ENCODE measurements at places on chromosomes 6 and 20.
A peak's percentile ranks its signal among the peaks of the same experiment; 100 is the strongest.

DNA sequence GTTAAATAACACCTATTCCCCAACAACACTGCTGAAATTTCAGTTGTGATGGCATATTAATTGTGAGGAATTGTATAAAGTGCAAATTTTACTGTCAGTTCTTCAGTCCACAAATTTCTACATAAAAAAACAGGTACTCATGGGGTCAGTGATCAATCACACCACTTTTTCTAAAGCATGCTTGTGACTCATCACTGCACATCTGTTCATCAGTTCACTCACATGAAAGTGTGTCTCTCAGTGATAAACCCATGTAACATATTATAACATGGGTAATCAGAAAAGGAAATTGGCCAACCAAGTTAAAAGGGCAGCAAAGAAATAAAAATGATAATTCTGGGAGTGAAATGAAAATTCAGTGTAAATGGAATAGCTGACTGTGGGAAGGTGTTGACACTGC is 234.7 kb upstream of the FKBP1C start:
- no peak for DNase-seq

GRCh38 chr20:62236200-62236599 is 2.1 kb upstream of the OSBPL2 start:
- no peak for DNase-seq

DNA sequence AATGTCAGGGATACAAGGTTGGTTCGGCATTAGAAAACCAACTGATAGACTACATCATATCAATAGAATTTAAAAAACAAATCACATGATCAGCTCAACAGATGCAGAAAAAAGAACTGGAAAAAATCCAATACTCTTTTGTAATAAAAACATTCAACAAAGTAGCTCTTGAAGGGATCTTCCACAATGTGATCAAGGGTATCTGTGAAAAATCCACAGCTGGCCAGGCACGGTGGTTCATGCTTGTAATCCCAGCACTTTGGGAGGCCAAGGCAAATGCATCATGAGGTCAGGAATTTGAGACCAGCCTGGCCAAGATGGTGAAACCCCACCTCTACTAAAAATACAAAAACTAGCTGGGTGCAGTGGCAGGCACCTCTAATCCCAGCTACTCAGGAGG is 63.1 kb downstream of the ASCC3 start:
- no peak for DNase-seq

DNA sequence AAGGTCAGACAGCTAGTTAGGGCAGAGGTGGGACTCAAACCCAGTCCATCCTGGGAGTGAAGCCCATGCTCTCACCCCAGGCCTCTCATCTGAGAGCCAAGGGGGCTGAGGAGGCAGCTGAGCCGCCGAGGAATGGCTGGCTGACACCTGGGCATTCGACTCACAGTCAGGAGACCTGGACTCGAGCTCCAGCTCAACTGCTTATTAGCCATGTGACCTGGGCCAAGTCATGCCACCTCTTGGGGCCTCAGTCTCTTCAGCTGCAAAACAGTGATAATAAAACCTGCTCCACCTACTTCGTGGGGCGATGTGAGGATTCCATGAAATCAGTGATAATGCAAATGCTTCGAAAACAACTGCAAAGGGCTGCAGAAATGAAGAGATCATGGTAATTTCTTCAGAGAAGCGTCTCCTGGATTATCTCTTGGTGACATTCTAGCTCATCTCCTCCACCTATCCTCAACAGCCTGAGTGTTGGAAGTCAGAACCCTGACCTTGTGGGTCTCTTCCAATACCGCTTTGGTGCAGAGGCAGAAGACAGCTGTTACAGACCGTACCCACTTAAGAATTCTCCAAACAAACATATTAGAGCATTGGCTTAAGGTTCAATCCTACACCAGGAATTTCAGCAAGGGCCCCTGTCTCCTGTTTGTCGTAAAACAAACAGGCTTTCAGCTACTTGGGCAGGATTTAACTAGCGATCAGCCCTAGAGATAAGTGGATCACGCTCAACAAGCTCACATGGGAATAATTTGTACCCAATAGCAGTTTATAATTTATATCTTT is 60.0 kb upstream of the PIM1 start:
- DNase-seq = no peak

DNA sequence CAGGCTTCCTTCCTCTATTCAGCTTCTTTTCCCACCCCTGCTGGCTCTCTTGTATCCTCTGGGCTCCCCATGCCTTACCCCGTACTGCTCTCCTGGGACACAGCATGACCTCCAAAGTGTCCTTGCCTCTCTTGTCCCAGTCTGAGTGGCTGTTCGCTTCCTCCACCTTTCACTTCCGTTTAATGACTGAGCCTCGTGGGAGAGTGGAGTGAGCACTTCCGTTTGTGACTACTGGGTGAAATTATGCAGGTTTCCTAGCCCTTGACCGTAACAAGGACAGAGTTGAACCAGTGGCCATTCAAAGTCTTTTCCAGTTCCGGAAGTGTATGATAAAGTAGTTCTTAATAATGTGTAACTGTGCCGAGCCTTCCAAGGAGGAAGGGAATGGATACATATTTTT is 109.2 kb downstream of the ARID1B start:
- no peak for DNase-seq

- no peak for DNase-seq
These were observed 138.2 kb downstream of the UNC5CL start for GRCh38 chr6:40900791-40901190.

GRCh38 chr6:166514196-166514595 is 72.3 kb downstream of the RAMACL start:
- no peak for DNase-seq

- DNase-seq = no peak
These were observed 4.4 kb downstream of the FOXA2 start for GRCh38 chr20:22579711-22580697.

- DNase-seq = no peak
These were observed 10.6 kb downstream of the TEAD3 start for GRCh38 chr6:35486005-35486925.

- no peak for DNase-seq
These were observed 18.5 kb upstream of the IRF4 start for GRCh38 chr6:373031-373430.

DNA sequence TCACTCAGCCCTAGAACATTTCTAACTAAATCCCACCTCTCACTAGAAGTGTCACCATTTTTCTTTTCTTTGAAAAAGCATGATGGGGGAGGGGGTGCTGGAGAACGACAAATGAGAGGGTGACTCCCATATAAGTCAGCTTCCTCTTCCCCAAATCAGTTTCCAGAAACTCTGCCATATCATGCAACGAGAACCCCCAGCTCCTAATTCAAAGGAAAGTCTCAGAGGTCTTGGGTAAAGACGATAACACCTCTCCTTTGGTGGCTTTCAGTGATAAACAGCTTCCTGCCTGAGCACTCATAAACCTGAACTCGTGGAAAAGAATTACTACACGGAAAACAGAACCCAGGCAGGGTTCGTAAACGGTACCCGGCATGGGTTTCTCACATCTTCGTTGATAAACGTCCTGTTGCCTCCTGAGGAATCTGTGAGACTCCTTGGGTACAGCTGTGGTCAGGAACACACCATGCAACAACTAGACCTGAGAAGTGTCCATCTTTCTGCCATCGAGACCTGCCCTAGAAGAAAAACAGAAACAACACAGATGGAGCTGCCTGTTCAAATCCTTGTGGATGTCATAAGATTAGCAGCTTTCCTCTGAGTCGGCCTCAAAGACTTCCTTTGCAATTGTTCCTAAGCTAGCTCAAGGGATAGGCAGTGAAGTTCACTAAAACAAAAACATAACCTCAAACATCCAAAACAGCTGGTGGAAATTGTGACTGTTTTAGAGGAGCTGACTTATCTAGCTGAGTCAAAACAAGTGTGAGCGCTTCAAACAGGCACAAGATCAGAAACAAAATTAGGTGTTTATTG is 185.8 kb upstream of the PRDM1 start:
- DNase-seq = peak; percentile 79

DNA sequence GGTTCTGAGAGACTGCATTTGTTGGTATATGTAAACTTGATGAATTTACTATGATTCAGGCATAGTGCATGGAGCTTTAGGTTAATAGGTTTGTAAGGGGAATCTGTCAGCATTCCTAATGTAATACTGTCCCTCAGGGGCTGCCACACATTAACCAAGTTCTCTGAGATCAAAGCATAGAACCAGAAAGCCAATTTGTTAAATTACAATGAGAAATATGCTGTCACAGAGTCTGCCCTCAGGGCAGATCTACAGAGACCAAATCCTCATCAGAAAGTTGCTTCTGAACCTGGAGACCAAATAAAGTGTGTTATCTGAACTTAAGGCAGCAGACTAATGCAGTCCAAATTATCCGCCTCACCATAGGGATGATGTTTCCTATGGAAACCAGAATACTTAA is 250.8 kb upstream of the HTR1E start:
- DNase-seq = no peak

DNA sequence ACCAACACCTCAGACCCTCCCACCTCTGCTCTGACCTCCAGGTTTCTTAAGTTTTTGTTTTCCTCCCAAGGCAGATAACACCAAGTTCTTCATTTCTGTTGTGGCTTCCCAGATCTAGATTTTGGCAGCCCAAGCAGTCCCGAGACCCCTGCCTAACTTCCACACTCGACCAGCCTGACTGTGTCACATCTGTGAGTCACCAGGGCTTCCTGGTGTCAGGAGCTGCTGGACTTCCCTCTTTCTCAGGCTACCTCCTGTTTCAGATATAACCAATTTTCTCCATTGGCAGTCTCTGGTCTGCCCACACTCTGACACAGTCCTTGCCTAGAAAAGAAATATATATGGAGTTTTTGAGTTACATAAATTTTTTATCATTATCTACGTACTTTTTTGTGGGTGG is 46.1 kb upstream of the CCN6 start:
- no peak for DNase-seq

- no peak for DNase-seq
These were observed 3.2 kb upstream of the RFPL4B start for GRCh38 chr6:112343977-112344376.

DNA sequence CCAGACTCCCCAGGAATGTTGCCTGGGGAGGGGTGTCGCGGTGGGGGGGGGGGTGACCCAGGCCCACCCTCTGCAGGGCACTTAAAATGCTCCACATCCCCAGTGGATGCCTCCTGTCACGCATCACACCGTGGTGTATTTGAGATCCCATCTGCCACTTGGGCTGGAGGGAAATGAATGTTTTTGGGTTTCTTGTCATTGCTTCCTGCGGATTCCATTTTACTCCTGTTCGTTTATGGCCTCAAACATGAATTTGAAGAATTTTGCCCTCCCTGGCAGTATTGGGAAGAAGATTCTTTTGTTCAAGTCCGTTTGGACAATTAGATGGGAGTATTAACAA is 544 bp upstream of the KHDC1 start:
- no peak for DNase-seq

DNA sequence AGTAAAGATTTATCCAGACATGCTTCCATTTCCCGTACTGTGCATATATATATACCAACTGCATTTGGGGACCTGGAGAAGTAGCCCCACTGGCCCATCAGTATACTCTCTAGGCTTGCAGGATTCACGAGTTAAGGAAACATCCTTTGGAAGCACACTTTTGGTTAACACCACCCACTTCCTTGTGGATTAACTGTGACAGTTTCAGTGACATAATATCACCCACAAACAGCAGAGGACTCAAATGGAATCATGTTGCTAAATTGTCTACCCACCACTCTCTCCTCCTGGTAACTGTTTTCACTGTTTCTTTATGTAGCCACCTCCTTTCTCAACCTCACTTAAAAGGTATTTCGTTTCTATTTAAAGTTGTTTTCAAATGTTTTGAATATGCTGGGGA is 55.0 kb downstream of the PROKR2 start:
- DNase-seq = no peak

GRCh38 chr6:154928325-154928922 is 66.7 kb upstream of the TIAM2 start:
- no peak for DNase-seq

DNA sequence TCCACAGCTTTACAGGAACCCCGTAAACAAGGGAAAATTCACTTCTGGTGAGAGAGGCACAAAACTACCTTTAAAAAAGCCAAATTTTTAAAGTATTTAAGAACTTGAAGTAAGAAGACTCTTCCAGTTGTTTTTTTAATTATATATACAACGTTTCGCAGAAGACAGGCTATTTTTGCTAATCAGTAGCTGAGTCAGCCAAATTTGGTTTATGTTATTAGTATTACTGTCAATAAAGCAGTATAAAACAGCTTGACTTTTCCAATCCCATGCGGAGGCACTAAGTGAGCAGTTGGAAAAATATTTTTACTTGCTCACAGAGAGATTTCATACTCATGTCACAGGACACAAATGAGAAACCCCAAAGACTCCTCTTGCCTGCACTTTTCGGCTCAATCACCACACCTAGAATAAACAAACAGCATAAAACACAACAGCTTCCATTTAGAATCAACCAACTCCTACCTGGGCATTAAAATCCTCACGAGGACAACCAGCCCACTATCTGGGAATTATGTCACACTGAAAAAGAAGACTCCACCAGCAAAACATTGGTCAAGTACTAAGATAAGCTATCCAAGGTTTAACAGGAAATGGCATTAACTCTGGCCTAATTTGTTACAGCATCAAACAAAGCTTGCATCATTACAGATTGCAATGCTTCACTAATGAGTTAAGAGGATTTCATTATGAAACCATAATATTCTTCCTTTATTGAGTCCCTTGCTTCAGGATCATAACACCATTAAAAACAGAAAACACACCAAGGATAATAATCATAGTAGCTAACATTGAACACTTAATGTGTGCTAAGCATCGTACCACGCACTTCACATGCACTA is 26.3 kb downstream of the ELOVL5 start:
- DNase-seq = no peak

GRCh38 chr6:300026-300425 is 7.7 kb downstream of the DUSP22 start:
- no peak for DNase-seq

GRCh38 chr20:51700809-51701285 is 67.3 kb downstream of the ATP9A start:
- no peak for DNase-seq

Measured in BJ (cell line).